Endodermal cell (in vitro differentiated cells): ENCODE measurements at places on chromosomes 3 and 15.

DNA sequence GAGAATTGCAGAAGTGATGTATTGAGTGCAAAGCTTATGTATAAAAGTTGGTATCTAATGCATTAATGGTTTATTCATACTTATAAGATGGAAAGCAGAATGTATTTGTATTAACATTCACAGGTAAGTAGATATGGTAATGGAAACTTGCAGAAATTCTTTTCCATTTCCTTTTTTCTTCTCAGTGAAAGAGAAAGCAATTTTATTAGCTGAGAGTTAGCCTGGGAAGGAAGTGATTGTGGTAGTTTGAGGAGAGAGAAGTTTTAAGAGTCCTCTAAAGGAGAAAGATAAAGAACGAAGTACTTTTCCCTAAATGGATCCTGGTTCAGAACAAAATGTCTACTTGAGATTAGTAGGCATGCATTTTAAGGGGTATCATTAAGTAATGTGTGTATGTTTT lies 60.1 kb upstream of the OSTN start:
- no peaks in the 10 kb centered on the region for H3K36me3 ChIP-seq
- no peak overlapping the region for H3K4me3 ChIP-seq
- H3K4me1 ChIP-seq = no peaks in the 10 kb centered on the region
- DNase-seq = no peak

DNA sequence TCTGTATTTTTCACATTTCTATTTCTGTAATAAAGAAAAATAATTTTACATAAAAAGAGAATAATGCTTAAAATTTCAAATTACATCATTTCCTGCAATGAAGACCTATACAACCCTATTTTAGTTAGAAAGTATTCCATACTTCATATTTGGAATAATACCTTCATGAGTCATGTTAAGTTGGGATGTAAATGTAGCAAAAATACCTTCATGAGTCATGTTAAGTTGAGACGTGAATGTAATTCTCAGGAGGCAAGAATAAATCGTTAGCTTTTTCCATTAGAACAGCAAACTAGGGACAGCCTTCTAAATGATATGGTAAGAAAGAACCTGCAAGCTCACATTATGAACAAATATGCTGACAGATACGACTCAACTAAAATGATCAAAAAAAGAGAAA lies 91.9 kb downstream of the NAALADL2 start:
- no peak for DNase-seq
- H3K36me3 ChIP-seq = no peaks in the 10 kb centered on the region
- H3K27me3 ChIP-seq = peaks cover 14% of the 10 kb centered on the region
- H3K4me1 ChIP-seq = peaks cover 4% of the 10 kb centered on the region
- H3K4me3 ChIP-seq = no peak overlapping the region
- no peak overlapping the region for H3K27ac ChIP-seq

DNA sequence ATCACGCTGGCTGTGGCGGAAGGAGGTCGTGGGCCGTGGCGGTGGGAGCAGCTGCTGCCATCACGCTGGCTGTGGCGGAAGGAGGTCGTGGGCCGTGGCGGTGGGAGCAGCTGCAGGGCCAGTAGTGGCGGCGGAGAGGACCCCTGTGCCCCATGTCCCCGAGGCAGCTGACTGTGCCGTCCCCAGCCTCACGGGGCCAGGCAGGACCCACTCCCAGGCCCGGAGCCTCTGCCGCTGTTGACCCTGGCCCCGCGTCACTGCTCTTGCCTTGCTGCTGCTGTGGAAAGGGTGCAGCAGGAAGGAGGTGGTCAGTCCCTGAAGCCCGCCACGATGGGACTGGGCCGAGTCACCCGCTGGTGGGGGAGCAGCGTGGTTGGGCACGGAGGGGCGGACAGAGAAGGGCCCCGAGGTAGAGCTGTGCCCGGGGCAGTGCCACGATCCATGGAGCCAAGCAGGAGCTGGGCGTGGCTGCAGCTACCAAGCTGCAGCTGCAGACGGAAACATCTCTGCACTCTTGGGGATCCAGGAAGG lies 71.2 kb downstream of the GLB1 start:
- no peaks in the 10 kb centered on the region for H3K27me3 ChIP-seq
- H3K4me3 ChIP-seq = no peak overlapping the region
- no peaks in the 10 kb centered on the region for H3K36me3 ChIP-seq
- H3K27ac ChIP-seq = no peak overlapping the region

DNA sequence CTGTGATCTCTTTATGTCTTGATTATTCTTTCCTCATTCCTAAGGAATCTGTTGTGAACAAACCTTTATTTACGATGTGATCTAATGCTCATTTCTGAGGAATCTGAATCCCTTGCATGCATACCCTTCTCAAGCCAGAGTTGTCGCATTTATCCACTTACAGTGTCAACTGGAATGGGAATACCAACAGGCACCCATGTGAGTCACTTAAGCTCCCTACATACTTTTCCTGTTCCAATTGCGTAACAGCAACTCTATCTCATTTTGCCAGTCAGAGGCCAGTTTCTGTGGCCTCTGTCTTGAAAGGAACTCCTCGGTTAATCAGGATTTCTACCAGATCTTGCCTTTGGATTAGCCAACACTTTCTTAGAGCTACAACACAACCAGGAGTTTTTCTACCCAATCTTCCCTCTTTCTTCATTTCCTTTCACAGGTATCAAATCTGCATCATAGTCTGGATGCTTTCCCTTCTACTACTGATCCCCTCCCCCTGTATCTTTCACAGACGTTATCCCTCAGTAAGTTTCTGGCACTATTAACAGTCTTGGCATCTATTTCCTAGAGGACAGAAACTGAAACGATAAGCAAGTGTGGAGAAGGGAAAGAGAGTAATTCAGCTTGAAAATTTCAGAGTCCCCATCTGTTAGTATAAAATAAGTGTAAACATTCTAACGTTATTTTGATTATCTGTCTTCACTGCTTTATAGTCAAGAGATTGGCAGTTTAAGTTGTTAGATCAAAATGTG lies 66.8 kb upstream of the BCHE start:
- no peaks in the 10 kb centered on the region for H3K4me1 ChIP-seq
- no peak for DNase-seq
- H3K36me3 ChIP-seq = no peaks in the 10 kb centered on the region
- no peak overlapping the region for H3K27ac ChIP-seq
- H3K27me3 ChIP-seq = no peaks in the 10 kb centered on the region

DNA sequence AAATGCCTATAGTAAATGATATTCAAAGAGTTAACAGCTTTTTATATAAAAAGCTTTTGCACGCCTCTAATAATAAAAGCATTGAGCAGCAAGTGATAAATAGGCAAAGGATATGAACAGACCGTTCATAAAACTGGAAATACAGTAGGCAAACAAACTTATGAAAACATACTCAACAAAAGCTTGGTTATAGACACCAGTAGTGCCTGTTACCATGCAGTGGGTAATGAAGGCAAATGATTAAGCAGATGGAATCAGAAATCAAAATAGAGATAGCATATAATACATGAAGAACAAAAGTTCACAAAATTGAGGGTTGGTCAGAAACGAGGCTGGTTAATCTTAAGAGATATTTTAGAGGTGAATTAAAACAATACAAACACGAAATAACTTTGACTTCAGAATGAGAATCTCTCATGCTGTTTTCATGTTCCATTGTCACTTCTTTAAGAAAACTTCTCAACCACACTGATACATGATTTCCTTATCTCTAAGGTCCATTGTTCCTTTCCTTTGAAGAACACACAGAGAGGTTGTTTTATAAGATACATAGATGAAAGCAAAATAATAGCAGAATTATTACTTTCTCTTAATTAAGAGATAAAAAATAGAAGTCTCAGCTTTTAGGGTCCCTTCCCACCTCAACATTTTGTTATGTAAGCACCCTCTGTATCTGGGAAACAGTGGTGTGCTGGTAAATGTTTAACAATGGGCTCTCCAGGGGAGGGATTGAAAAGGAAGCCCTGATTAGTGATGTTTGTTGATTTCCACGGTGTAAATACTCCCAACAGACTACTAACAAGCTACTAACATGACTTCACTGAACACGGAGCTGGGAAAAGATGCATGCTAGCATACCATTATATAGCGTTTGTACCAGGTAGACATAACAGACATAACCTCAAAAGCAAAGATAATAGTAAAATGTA lies 12.6 kb downstream of the RASGRP1 start:
- H3K36me3 ChIP-seq = no peaks in the 10 kb centered on the region
- H3K4me1 ChIP-seq = peaks cover 24% of the 10 kb centered on the region
- peak overlapping the region; percentile 56 for H3K4me3 ChIP-seq
- no peak for DNase-seq
- H3K27me3 ChIP-seq = no peaks in the 10 kb centered on the region

DNA sequence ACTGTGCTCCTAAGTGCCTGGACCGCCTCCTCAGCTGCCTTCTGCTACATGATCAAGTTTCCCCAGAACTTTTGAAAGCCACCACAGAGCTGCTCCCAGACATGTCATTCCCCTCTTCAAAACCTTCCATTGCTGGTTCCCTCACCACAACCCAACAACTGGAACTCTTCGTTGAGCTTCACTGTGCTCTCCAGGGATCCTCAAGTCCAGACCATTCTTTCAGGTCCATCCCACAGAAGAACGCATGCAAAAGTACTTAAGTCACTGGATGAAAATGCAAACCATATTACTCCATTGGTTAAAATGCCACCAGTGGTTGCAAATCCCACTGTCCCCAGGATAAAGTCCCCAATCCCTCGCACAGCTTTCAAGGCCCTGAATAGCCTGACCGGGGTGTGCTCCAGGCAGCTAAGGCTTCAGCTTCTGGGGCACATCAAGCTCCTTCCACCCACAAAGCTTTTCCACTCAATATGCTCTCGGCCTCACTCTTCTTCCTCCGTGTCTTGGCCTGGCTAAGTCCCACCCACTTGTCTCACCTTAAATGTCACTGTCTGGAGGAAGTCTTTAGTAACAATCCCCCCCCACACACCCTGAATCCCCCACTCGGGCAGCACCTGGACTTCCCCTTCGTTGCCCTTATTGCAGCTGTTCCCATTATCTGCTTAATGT lies 84.8 kb downstream of the XXYLT1 start:
- peak; percentile 7 for DNase-seq
- no peaks in the 10 kb centered on the region for H3K27me3 ChIP-seq
- no peak overlapping the region for H3K27ac ChIP-seq
